ENCODE measurements at places on chromosomes 11 and 22.

DNA sequence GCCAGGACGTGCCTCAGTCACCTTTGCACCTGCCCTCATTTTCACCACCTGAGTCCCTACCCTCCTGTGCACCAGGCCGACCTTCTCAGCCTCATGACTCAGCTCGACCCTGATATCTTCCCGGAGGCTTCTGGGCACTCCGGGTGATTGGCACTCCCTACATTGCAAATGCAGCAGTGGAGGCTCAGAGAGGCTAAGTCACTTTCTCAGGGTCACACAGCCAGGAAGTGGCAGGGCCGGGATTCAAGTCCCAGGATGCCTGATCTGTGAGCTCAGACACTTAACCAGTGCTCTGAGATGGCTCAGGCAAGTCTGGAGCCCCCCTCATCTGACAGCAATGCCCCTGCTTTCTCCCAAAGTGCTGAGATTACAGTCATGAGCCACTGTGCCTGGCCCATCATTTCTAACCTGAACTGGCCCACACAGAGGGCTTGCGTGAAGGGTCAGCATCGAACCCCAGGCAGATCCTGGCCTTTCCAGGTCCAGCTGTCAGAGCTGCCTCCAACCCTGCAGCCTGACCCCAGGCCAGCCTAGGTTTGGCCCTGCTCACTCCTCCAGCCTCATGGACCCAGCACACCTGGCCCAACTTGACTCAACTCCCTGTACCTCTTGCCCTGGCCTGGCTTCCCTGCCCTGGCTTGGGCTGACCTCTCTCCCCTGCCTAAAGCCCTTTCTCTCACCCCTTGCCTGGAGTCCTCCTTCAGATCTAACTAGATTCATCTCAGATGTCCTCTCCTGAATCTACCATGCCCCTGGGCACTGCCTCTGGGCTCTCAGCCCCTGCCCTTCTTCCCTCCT is 40.7 kb upstream of the RTL6 start:
- DNase-seq, result no peak

- DNase-seq, result no peak
Measured at GRCh38 chr11:88310246-88310645, 27.3 kb downstream of the CTSC start.

DNA sequence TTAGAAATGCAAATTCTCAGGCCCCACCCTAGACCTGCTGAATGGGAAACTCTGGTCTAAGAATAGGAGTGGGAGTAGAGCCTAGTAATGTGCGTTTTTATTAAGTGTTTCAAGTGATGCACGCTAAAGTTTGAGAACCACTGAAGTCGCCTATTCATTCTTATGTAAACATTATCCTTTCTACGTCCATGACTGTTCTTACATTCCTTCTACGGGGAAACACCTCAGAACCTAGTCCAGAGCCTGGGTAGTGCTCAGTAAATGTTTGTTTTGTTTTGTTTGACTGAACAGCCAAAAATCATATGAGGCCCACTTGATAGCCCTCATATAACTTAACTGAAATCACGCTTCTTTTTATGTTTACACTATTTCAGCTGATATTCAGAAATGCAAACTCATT is 29.8 kb downstream of the VSIG10L2 start:
- DNase-seq, result no peak

DNA sequence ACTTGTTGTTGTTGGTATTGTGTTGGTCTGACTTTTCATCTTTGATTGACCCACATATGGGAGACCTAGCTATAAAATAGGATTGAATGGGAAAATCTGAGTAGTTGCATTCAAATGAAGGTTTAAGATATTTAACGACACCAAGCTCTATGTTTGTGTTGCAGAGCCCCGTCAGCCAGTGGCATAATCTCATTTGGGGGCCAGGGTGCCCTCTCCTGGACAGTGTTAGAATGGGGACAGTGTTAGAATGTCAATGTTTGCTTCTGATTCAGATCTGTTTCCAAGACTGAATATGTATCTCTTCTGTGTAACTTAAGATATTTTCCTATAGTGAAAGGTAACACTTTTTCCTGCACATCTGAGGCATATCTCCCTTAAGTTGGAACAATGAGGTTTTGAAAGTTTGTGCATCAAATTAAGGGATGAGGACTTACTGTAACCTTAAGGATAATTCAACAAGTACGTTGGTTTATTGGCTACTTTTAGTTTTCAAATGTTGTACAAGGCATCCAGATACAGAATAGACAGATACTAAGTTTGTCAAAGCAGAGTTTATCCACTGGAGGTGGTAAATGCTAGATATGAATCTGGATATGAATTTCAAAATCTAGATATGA is 5.3 kb upstream of the OR52M1 start:
- peak; percentile 11 for DNase-seq

- DNase-seq, result no peak
Measured at GRCh38 chr22:37176464-37177061, 11.5 kb downstream of the C1QTNF6 start.

GRCh38 chr11:102637731-102638130 is 12.6 kb upstream of the MMP20 start:
- DNase-seq, result no peak

DNA sequence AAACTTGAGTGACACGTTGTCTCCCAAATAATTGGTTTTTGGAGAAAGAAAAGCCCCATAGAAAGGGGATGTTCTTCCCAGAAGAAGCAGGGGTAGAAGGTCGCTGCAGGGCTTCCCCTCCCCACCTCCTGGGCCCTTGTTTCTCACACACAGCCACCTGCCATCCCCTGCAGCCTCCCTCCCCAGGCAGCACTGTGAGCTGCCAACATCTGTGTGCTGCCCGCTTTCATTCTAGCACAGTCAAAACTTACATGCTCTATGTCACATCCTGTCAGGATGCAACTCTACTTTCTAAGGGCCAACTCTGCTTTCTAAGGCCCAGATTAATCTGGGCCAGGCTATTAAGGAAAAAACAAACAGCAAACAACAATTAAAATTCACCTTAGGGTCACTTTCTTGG is 309.4 kb upstream of the ZC3H12C start:
- no peak for DNase-seq

DNA sequence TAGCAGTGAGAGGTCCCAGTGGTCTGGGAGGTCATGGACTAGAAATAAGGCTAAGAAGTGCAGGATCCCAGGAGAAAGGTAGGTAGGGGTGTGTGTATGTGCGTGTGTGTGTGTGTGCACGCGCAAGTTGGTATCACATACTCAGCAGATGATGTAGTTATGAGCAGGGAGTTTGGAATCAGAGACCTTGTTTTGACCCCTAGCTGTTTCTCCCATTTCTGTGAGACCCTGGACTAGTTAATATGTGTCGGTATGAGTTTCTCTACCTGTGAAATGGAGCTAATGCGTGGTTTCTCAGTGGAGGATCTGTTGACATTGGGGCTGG is 1.3 kb downstream of the SERPING1 start:
- DNase-seq, result no peak

GRCh38 chr11:44804449-44805437 is 78.0 kb downstream of the TSPAN18 start:
- DNase-seq, result peak; percentile 63

GRCh38 chr11:56905936-56906335 is 82.8 kb upstream of the OR5AK2 start:
- no peak for DNase-seq

DNA sequence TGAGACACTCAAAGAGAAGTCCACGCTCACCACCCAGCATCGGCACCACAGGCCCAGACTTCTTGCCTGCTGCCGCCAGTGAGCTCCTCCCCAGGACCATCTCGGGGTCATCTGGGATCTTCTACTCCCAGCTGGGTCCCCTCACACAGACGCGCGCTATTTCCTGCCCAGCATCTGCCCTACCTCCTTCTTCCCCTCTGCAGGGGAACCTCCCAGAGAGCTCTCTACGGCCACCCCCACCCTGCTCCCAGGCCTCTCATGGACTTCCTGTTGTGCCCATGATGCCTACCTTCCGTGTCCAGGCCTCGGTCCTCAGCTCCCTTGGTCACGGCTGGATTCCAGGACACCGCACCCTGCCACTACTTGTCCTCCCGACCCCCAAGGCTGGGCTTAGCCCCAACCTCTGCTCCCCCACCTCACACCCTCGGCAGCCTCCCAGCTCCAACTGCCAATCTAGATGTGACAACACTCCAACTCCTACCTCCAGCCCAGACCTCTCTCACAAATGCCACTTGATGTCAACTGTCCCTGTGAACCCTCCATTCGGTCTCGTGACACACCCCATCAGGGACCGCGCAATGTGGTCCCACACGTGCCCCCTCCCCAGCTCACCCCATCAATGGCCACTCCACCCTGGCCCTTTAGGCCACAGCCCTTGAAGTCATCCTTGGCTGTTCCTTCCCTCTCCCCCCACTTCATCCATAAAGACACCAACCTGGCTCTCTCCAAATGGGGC is 45.3 kb downstream of the SGSM3 start:
- no peak for DNase-seq

DNA sequence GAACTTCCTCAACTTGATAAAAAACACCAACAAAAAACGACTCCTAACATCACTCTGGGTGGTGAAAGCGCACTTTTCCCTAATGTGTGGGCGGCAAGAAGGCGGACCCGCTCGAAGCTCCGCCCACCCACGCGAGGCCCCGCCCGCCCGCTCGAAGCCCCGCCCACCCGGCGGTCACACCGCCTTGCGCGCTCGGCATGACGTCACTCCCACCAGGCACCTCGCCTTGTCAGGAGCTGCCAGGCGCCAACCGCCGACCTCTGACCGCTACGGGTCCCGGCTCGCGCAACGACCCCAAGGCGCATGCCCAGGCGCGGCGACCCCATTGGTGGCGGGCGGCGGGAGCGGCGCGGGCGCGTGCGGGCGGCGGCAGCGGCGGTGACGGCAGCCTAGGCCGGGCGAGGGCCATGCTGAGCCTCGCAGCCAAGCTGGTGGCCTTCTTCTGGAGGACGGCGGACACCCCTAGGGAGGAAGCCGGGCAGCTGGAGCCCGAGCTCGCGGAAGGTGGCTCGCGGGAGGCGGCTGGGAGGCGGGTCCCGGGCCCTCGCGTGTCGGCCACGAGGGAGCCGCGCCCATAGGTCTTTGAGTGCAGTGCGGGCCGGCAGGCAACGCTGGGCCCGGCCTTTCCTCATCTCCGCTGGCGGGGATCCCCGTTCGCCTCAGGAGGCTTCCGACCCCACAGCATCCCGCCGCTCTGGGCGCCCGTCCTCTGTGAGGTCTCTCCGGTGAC is at the start of gene MOV10L1:
TSS of gene MOV10L1 (plus strand) at position 325 of the 730 bp plus-strand sequence. CDS start at position 408, 83 bp downstream.
- peak; percentile 85 for DNase-seq

- DNase-seq, result no peak
Measured at GRCh38 chr22:39183991-39184585, 31.6 kb upstream of the CBX7 start.

- DNase-seq, result peak; percentile 92
Measured at GRCh38 chr11:22787551-22788162, 41.9 kb downstream of the SVIP start.

GRCh38 chr11:82854242-82854641 is 46.0 kb downstream of the PRCP start:
- no peak for DNase-seq

DNA sequence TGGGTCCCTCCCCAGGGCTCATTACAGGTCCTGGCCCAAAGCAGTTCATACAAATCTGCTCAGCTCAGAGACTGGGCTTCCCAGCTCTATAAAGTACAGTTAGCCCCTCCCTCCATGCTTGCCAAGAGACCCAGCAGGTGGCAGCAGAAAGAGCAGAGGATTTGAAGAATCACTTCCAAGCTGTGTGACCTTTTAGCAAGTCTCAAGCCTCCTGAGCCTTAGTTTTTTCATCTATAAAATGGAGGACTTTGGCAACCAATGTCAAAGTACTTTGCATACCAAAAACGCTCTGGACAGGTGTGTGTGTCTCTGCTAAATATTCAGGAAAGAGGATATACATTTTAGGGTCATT is 26.6 kb downstream of the RELT start:
- no peak for DNase-seq

- DNase-seq, result peak; percentile 55
Measured at GRCh38 chr11:122981388-122982264, at the start of gene BSX. TSS of gene BSX (minus strand) at chr11:122981834. CDS start at chr11:122981671, 163 bp downstream.

GRCh38 chr11:13268791-13269190 is 8.8 kb upstream of the BMAL1 start:
- no peak for DNase-seq

- no peak for DNase-seq
Measured at GRCh38 chr11:60925868-60926267, 1.6 kb downstream of the TMEM132A start.

GRCh38 chr11:120340529-120340928 is 4.3 kb downstream of the ARHGEF12 start:
- DNase-seq, result no peak

- peak; percentile 85 for DNase-seq
Measured at GRCh38 chr11:2271077-2271326, 614 bp upstream of the ASCL2 start.

- DNase-seq, result no peak
Measured at GRCh38 chr11:117702946-117703598, 93.9 kb downstream of the DSCAML1 start.

- DNase-seq, result no peak
Measured at GRCh38 chr22:46569055-46569847, 31.8 kb upstream of the CELSR1 start.

GRCh38 chr11:47589977-47590861 is 3.7 kb downstream of the FAM180B start:
- peak; percentile 88 for DNase-seq

- DNase-seq, result no peak
Measured at GRCh38 chr11:44397586-44398178, 87.7 kb upstream of the ALX4 start.

DNA sequence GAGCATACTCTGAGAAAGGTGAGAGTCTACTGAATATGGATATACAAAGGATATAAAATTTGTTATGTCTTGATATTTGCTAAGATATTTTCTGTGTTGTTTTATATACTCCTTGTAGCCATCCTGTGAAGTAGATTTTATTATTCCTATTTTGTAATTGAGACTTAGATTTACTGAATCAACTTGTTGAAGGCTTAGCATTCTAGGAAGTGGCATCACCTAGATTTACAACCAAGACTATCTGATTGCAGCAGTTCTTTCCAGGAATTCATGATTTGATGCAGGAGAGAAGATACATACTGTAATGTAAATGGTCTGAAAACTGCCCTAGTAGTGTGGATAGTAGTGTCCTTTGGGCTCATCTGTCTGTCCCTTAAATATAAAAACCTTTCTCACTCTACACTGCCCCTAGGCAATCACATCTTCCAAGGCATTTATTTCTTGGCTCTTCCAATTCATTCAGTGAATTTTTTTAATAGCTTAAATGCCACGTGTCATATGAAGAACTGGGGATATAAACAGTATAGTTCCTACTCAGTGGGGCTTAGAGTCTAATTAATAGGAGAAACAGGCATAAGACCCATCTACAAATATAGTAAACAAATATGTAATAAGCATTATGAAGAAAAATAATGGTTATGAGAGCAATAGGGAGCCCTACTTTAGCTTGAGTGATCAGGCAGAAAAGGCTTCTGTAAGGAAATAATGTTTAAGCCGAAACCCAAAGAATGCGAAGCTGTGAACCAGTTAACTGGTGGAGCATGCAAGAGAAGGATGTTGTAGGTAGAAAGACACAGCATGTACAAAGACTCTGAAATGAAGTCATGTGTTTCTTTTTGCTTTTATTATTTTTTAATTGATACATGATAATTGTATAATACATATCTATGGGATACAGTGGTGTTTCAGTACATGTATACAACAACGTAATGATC is 13.6 kb downstream of the IPO7 start:
- no peak for DNase-seq
